ENCODE measurements at places on chromosomes 7 and 10. TPM values are rescaled to one million over a fixed set of nuclear protein-coding genes. Genes with fewer than 3 reads are reported as not detected.

DNA sequence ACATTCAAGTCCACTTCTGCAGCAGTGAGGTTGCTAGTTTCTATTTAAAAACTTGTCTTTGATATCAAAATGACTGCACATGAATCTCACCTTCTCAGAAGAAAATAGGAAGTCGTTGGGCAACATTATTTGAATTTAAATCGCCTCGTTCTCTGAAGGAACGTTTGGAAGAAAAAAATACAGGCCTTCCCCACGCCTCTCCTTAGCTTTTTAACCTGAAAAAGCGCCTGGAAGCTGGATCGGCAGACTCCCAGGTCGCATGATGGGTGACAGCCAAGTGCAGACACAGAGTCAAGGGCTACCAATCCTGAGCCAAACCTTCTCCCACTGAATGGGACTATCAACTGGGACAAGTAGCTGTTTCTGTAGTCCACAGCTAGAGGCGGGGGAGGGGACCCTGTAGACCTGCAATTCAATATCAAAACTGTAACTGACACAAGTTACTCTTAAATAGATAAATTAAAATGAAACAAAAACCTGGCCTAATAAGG lies 2.2 kb downstream of the FAM53B start:
- DNase-seq, result no peak

Gene ANXA8
- not detected for total RNA-seq

DNA sequence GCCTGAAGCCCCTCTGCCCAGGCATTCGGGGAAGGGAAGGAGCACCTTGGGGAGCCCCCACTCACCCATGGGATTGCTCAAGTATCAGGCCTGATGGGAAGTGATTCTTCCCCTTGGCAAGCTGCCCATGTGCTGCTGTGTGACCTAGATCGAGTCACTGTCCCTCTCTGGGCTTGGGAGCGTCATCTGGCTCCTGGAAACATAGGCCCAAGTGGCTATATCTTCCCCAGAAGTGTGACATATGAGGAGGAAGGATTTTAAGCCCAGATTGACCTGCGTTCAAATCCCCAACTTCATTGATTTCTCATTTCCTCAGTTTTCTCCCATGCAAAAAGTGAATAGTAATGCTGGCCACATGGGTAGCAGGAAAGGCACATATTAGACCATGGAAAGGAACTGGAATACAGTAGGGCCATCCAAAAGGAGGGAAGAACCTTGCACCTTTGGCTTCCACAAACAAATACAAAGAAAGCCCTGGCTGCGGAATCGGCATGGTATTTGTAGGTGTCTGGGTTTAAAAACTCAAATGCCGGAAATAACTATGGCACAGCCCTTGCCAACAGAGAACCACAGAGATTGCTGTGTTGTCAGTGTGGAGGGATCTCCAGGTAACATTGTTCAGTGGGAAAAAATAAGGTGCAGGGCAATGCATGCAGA lies 169.5 kb upstream of the ZMIZ1 start:
- DNase-seq, result no peak

Gene FGFR2
- total RNA-seq, result 16.4 TPM

Gene TMEM184A
- not detected for total RNA-seq

GRCh38 chr7:129670656-129671055 lies 59.1 kb downstream of the NRF1 start:
- no peak for DNase-seq

- DNase-seq, result no peak
Measured at GRCh38 chr10:93672022-93672678, 30.2 kb downstream of the FRA10AC1 start.

DNA sequence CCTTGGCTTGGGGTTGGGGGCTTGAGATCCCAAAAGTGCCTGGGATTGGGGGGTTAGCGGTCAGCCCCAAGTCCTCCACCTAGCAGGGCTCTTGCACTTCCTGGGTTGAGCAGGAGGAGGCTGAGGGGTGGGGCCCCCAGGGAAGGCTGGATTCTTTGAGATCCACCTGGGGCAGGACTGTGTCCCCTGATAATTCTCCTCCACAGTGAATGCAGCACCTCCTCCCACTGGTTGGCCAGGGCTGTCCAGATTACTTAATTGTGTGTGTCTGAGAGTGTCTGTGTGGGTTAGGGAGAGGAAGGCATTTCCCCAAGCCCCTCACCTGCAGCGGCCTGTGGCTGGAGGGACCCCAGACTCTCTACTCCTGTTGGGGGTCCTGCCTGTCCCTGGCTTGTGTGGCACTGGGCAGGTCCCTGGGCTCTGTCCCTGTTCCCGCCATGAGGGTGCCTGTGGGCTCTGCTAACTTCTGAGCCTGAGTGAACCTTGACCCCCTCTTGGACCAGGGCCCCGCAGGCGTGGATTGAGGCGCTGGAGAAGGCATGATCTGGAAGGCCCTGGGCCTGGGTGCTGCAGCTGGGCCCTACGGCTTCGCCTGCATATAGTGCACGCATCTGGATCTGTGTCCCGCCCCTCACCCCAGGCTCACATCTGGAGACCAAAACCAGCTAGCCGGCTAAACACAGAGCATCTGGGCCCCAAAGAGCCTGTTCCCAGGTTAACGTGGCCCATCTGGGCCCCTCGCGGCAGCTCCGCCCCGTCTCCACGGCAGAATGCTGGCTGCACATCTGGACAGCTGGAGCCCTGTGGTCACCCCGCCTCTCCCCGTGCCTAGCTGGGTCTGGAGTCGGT lies 10.4 kb downstream of the TMEM270 start:
- DNase-seq, result no peak

Gene PSD
- total RNA-seq, result 0.24 TPM

Gene HHEX
- total RNA-seq, result 11.3 TPM

- DNase-seq, result no peak
Measured at GRCh38 chr7:68865351-68866199, 732.7 kb upstream of the AUTS2 start.

Gene SPDYE8
- total RNA-seq, result not detected

Gene RTKN2
- 0.19 TPM for total RNA-seq

Gene SPAM1
- total RNA-seq, result not detected

DNA sequence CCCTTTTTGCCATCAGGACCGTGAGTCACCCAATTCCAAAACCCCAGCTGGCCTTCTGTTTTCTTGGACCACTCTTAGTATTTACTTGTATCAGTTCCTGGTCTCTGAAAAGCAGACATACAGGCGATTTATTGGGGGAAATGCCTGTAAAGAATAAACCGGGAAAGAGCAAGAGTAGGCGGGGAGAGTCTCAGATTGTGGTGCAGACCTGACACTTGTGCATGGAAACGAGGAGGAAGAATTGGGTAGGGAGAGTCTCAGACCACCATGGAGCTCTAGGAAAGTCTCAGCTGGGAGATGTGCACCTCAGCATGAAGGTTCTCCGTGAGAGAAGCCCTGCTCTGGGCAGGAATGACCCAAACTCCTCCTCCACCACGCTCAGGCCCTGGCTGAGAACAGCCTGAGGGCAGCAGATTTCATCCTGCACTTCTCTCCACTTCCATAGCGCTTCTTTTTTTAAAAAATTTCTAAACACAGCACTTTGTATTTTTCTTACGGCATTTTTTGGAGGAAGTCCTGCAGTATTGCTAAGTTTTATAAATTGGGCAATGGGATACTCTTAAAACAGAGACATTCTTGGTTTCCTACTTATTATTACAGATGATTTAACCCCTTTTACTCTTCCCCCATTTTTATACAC lies 6.1 kb upstream of the TASOR2 start:
- no peak for DNase-seq

DNA sequence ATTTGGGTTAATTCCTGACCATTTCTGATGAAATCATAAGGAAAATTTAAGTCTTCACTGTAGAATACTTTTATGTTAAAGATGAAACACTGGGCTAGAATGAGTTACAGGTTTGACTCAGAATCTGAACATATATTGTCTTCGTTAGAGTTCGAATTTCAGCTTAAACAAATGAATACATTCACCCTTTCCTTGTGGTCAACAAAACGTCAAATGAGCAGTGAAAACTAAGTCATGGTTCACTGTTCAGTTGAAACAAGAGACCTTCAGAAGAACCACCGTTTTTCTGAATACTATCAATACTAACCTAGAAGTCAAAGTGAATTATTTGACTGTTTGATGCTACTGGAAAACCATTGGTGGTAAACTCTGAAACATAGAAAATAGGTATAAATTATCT lies 235.2 kb upstream of the ZWINT start:
- no peak for DNase-seq

GRCh38 chr7:90224195-90224594 lies 12.7 kb downstream of the STEAP2 start:
- no peak for DNase-seq

DNA sequence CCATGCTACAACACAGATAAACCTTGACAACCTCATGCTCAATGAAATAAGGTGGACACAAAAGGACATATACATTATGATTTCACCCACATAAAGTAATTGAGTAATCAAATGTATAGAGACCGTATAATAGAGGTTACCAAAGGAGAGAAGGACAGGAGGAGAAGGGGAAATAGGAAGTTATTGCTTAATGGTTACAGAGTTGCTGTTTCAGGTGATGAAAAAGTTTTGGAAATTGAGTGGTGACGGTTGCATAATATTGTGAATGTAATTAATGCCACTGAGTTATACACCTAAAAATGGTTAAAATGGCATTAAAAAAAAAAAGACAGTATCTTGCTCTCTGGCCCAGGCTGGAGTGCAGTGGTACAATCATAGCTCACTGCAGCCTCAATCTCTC lies 1.5 kb upstream of the OGDH start:
- DNase-seq, result no peak

GRCh38 chr7:28086198-28086597 lies 94.4 kb downstream of the JAZF1 start:
- DNase-seq, result no peak

- no peak for DNase-seq
Measured at GRCh38 chr10:84244651-84245270, at the start of gene RGR. Gene RGR (plus strand): TSS chr10:84245053. CDS start chr10:84245091, 38 bp downstream.

DNA sequence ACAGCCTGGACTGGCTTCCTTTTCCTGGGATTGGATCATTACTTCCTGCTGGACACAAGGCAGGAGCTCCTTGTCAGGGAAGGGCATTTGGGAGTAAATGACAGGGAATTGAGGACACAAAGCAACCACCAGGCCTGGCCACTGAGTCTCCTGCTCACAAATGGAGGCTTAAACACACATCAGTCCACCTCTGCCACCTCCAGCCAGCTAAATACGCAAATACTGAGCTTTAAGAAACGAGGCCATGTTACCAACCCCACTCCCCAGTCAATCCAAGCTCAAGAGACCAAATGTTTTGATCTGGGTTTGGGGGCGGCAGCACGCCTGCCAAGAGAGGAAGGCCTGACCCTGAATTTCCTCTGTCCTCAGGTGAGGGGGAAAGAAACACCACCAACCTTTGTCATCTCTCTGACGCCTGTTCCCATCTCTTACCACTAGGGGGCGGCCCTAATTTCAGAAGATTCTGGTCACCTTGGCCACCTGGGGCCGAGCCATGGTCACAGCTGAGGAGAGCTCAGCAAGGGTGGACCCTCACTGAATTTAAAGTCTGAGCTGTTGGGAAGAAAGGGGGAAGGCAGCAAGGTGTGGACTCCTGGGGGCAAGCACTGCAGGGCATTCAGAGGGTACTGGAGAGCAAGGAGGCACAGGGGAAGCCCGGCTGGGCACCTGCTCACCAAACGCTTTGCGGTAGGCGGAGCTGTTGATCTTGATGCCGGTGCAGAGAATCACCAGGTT lies 16.5 kb downstream of the AIFM2 start:
- DNase-seq, result peak; percentile 67

GRCh38 chr10:126618466-126618865 lies 52.0 kb downstream of the C10orf90 start:
- no peak for DNase-seq

- no peak for DNase-seq
Measured at GRCh38 chr7:114648680-114649079, 234.1 kb downstream of the FOXP2 start.

Gene CPN1
- not detected for total RNA-seq

GRCh38 chr7:130273081-130273932 lies 6.6 kb downstream of the CPA2 start:
- DNase-seq, result no peak

- DNase-seq, result no peak
Measured at GRCh38 chr7:98879198-98879978, 1.1 kb downstream of the TRRAP start.

DNA sequence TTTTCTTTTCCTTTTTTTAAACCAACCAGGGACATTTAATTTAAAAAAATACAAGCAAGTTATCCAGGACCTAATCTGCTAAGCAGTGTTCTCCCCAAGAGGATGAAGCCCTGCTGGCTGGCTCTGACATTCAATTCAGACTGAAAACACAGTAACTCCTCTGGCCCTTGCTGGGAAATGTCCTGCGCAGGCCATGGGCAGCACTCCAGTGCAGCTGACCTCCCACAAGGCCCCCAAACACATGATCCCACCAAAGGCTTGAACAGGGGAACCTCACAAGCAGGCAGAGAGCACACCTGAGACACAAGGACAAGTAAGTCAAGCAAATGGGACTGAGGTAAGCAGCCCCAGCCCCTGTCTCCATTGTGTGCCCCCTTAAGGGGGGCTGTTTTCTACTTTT lies 56.9 kb upstream of the FHIP2A start:
- DNase-seq, result no peak

Gene AASS
- total RNA-seq, result 17.7 TPM

Gene ANKRD30A
- not detected for total RNA-seq

GRCh38 chr10:104895541-104895940 lies 254.5 kb downstream of the SORCS3 start:
- no peak for DNase-seq

GRCh38 chr7:51031216-51031615 lies 248.5 kb upstream of the GRB10 start:
- DNase-seq, result no peak

DNA sequence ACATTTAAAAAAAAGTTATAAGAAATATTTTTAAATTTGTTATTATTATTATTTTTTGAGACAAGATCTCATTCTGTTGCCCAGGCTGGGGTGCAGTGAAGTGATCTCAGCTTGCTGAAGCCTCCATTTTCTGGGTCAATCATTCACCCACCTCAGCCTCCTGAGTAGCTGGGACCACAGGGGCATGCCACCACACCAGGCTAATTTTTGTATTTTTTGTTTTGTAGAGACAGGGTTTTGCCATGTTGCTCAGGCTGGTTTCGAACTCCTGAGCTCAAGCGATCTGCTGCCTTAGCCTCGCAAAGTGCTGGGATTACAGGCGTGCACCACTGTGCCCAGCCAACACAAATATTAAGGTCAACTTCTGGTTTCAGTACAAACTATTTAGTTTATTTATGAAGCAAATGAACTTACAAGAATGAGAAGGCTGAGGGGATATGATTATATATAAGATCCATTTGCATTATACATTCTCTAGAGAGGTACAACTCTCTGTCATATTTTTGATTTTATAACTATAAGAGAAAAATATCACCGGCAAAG lies 45.9 kb upstream of the FAM133B start:
- DNase-seq, result no peak

- no peak for DNase-seq
Measured at GRCh38 chr10:108327706-108328105, 1163.2 kb upstream of the SORCS1 start.

DNA sequence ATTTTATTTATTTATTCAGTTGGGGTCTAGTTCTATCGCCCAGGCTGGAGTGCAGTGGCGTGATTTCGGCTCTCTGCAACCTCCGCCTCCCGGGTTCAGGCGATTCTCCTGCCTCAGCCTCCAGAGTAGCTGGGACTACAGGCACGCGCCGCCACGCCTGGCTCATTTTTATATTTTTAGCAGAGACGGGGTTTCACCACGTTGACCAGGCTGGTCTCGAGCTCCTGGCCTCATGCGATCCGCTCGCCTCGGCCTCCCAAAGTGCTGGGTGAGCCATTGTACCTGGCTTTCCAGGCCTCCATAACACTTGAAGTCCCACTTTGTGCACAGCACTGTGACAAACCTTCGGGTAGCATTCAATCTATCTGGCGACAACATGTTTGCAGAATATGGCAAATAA lies 1.0 kb upstream of the DCLRE1C start:
- DNase-seq, result no peak
